Stimulated activated CD8-positive, alpha-beta memory T cell treated with anti-CD3 and anti-CD28 coated beads, Interleukin-7, amount 100 ng/mL, for 24 hours (primary cell): ENCODE measurements at places on chromosomes 11 and 22.

DNA sequence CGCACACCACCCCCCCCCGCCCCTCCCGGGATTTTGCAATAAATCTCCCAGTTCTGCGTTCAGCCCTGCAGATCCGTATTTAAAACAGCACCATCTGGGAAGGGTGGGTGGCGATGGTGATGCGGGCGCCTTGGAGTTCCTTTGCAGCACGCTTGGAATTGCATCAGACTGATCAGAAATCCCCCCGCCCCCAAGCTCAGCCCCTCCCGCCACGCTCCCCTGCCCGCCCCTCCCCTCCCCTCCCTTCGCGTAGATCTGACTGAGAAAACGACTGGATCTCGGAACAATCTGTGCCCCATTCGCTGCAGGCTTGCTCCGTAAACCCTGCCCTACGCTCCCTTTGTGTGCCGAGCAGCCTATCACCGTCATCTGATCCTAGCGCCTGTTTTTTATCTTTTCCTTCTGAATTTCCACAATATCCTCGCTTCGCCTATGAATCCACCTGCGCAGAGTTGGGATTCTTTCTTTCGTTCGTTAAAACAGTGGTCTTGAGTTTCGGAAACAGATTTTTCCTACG, 18.1 kb upstream of the BDNF start:
- no peak for DNase-seq

- DNase-seq = no peak
These were observed 246.9 kb downstream of the OPCML start for GRCh38 chr11:133285359-133285758.

GRCh38 chr11:34654483-34655334, 33.8 kb downstream of the EHF start:
- DNase-seq = no peak

DNA sequence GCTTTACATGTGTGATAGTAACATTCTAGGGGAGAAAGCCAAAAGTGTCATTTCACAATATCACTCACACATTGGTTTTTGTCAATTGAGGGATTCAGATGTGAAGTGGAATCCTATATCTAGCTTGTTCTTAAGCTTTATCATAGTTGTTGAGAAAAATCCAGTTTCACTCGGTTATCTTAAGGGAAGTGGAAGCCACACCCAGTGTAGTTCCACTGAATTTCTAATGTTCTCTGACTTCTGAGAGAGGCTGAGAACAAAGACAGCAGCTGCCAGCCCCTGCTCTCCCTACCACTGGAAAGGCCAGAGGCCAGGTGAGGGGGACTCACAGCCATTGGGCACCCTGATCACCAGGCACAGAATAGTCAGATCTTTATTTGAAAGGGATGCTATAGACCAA, 53.7 kb downstream of the THAP12 start:
- no peak for DNase-seq

DNA sequence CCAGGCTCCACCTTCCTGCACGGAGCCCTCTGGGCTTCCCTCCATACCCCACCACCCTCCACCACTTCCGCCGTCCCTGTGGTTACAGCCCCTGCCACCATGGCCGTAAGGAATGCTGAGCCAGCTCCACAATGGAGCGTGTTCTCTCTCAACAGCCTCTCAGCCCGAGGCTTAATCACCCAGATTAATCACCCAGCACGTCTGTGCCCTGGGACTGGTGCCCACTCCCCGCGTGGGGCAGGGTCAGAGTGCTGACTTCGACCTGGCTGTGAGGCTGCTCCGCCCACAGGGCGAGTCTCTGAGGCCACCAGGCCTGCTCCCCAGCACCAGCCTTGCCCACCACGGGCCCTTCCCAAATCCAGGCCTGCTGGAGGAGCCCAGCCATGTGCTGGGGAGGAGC, 4.0 kb upstream of the TH start:
- DNase-seq = no peak

DNA sequence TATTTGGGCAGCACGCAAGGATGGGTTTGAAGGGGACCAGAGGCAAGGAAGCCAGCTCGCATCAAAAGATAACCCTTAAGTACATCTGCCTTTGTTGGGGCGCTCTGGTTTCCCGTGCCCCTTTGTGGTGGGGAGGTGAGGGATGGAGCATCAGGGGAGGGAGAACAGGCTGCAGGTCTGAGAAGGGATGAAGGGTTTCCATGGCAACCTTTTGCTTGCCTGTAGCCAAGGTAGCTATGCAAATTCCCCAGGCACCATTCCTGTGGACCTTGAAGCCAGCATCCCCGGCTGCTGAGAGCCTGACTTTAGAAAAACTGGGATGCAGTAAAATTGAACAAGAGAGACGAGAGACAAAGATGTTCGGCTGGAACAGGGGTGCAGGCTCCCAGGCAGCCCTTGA, 75.7 kb downstream of the SEZ6L start:
- DNase-seq = no peak

DNA sequence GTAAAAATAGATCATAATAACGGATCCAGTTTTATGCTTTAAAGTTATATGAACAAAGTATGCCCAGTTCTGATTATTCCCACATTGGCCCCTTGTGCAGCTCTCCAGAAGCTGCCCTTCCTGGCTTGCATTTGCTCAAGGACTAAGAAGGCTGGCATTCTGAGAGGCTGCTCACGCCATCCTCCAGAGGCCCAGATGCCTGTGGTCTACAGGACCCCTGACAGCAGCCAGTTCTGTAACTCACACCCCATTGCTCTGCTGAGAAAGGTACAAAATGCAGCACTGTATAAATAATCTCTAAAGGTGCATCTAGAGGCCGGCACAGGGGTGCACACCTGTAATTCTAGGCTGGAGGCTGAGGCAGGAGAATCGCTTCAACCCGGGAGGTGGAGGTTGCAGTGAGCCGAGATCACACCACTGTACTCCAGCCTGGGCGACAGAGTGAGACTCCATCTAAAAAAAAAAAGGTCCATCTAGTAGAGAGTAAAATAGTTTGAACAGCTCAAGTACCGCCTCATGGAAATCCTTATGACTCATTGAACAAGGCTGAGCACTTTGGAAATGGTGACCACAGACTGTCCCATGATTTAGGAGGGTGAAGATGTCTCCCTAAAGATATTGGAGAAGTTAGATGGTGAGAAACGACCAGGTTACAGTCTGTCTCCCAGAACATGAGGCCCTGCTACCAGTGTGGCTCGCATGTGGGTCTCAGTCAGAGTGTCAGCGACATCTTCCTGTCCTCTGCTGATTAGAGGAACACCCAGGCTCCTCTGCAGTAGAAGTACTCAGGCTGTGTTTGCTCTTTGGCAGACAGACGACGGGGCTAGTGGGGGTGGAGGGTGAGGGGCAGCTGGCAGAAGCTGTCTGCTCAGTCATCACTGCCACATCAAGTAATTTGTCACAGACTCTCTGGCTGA, 56.3 kb downstream of the KREMEN1 start:
- no peak for DNase-seq

DNA sequence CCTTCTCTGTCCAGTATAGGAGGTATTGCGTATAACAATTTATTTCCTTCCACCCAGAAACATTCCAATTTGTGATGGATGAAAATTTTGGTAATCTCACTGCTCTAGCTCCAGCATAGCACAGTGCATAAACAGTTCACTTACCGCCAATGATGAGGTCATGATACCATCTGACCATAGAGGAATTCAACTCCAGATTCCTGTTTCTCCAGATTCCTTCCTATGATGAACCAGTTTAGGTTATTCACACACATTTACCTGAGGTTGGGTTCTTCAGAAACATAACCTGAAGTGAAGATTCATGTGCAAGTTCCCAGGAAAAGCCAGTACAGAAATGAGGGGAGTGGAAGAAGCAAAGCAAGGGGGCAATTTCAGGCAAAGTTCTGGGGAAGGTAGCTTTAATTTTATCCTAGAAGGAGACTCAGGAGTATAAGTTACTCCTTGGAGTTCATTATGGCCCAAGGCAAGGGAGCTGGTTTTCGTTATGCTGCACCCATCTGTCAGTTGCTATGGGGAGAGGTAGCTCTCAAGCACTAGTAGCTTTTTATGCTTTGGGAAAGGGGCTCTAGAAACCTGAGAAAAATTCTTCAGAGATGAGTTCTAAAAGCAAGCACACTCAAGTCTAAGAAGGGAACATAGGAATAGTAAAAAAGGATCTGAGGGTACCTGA, 121.6 kb downstream of the CASP12 start:
- no peak for DNase-seq

DNA sequence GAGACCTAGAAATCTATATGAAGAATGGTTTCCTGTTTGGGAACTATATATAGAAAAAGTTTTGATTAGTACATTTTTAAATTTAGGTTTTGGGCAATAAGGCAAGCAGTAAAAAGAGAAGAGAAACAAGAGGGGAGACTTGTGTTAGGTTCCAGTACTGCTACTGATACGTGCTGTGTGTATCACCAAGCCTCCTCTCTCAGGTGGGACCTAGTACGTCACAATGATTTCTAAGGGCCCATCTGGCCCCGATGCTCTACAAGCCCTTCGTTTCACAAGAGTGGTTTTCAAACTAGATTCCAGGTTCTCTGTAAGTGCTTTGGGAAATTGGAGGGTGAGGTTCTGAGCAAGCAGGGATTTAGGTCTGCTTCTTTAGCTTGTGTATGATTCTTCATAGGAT, 39.2 kb downstream of the USP35 start:
- DNase-seq = no peak

GRCh38 chr11:113695207-113695606, 10.9 kb downstream of the TMPRSS5 start:
- no peak for DNase-seq

- no peak for DNase-seq
These were observed 57.9 kb downstream of the PIWIL3 start for GRCh38 chr22:24716602-24717001.

DNA sequence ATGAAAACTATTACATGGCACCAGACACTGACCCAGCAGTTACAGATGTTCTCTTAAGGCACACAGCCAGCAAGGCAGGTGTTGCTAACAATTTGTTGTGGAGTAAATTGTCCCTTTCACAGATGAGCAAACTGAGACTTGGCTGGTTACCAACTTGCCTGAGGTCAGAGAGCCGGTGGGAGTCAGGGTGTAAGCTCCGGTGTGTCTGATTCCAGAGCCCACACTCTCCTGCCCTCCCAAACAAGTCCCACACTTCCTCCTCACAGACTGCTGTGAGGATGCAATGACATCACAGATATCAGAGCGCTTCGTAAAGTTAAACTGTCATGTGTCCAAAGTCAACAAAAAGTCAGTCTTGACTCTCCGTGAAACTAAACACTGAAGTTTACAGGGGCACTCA, 12.5 kb downstream of the GDPD5 start:
- DNase-seq = no peak

GRCh38 chr11:2581151-2581930, 118.5 kb downstream of the KCNQ1OT1 start:
- DNase-seq = no peak
